ENCODE measurements at places on chromosomes 7 and 10.

GRCh38 chr10:51224671-51225161, 150.4 kb downstream of the PRKG1 start:
- no peak for DNase-seq

DNA sequence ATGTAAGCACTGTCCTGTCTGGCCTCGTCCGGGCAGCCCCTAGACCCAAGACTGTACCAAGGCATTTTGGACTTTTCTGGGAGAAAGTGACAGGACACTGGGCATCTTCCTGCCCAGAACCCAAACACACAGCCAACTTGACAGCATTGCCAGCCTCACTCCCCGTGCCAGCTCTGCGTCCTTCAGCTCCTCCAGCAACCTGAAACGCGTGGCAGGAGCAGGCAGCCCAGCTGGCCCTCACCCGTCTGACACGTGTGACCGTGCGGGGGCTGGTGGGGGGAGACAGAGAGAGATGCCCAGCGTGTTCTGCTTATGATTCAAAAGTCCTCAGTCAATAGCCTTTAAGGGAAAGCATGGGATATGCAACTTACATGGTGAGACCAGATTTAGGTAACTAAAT, 50.3 kb upstream of the SLC29A3 start:
- DNase-seq: no peak

GRCh38 chr10:61978965-61979364, 77.5 kb downstream of the ARID5B start:
- no peak for DNase-seq

- no peak for DNase-seq
Observed at GRCh38 chr7:16598015-16598414, 47.5 kb downstream of the ANKMY2 start.
